ENCODE measurements at places on chromosomes 3 and 15. TPM values are rescaled to one million over a fixed set of nuclear protein-coding genes. Genes with fewer than 3 reads are reported as not detected.

- H3K36me3 ChIP-seq: no peaks in the 10 kb centered on the region
- no peak overlapping the region for H3K4me3 ChIP-seq
- peaks cover 14% of the 10 kb centered on the region for H3K4me1 ChIP-seq
- H3K27me3 ChIP-seq: no peaks in the 10 kb centered on the region
These were observed 42.6 kb downstream of the KLHDC8B start for GRCh38 chr3:49213998-49214397.

Gene IL17RB
- total RNA-seq: 3.5 TPM

Gene MB21D2
- total RNA-seq: 1.8 TPM

DNA sequence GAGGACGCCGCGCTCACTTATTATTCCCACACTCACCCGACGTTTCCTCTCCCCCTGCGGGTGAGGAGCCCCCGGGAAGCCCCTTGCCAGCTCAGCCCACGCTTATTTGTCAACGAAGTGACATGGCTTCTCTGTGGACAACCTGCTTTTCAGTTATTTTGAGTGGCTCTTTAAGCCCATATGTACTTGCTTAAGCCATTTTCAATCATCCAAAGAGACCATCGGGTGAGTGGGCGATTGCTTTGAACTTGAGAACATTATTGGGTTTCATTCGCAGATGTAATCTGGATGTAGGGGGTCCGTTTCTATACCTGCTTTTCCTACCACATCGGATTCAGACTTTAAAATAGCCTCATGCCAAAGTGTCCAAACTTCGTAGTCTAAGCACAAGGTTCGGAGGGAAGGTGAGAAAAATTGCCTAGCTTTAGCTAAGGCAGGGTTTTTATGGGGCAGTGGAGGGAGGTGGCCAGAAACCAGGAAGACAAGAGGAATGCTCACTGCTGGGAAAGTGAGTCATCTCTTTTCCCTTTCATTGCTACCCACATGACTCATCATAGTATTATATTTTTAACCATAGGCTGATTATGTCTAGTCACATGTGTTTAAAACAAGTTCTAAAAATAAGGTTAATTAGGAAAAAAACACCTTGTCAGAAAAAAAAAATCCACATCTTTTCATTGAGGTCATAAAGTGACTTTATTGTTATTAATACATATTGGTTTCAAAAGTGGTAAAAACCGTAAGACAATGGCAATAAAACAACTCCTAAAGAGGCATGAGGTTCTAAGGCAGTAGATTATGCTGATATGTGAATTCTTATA lies 773.1 kb upstream of the NR2F2 start:
- no peak overlapping the region for H3K27ac ChIP-seq
- H3K4me3 ChIP-seq: no peak overlapping the region
- no peaks in the 10 kb centered on the region for H3K36me3 ChIP-seq
- peak; percentile 18 for DNase-seq
- H3K4me1 ChIP-seq: peaks cover 11% of the 10 kb centered on the region

GRCh38 chr15:78035321-78035751 lies 42.2 kb downstream of the TBC1D2B start:
- no peaks in the 10 kb centered on the region for H3K36me3 ChIP-seq
- peak overlapping the region; percentile 76 for H3K27ac ChIP-seq
- no peaks in the 10 kb centered on the region for H3K27me3 ChIP-seq
- peaks cover 38% of the 10 kb centered on the region for H3K4me1 ChIP-seq

DNA sequence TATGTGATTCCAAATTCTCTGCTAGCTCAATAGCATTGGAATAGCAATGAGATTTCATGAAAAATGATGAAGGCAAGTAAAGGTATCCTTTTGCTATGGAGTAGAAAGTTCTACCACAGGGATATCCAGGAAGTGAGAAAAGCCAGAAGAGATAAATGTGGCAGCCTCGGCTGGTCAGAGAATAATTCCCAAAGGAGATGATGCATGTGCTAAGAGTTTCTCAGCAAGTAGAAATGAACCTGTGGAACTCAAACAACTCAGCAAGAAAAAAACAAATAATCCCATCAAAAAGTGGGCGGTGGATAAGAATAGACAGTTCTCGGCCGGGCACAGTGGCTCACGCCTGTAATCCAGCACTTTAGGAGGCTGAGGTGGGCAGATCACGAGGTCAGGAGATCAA lies 38.2 kb downstream of the ALS2CL start:
- H3K27me3 ChIP-seq: no peaks in the 10 kb centered on the region
- no peaks in the 10 kb centered on the region for H3K4me1 ChIP-seq
- no peak overlapping the region for H3K27ac ChIP-seq
- DNase-seq: no peak

GRCh38 chr3:117476572-117476971 lies 767.0 kb downstream of the TUSC7 start:
- no peak overlapping the region for H3K27ac ChIP-seq
- H3K4me3 ChIP-seq: no peak overlapping the region
- no peak for DNase-seq
- no peaks in the 10 kb centered on the region for H3K27me3 ChIP-seq
- no peaks in the 10 kb centered on the region for H3K4me1 ChIP-seq

GRCh38 chr3:195613468-195614069 lies 29.8 kb upstream of the APOD start:
- DNase-seq: no peak
- H3K4me1 ChIP-seq: no peaks in the 10 kb centered on the region
- H3K36me3 ChIP-seq: no peaks in the 10 kb centered on the region
- no peak overlapping the region for H3K4me3 ChIP-seq
- H3K27me3 ChIP-seq: peaks cover 3% of the 10 kb centered on the region

DNA sequence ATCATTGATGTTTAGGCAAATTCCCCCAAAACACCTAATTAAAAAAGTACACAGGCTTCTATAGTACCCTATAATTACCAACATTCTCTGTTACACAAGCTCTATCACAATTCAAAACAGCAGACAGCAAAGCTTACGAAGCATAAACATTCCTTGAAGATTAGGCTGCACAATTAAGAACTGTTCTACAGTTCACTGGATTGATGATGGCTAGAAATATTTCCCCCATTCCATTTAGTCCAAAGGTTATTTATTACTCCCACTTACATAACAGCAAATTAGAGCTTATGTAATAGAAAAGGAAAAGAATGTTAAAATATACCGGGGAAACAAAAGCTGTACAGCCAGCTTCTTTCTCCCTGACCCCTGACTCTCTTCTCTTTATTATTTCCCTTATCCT lies 49.3 kb downstream of the UACA start:
- H3K36me3 ChIP-seq: no peaks in the 10 kb centered on the region
- peak; percentile 49 for DNase-seq
- peaks cover 23% of the 10 kb centered on the region for H3K4me1 ChIP-seq
- no peak overlapping the region for H3K27ac ChIP-seq
- H3K27me3 ChIP-seq: no peaks in the 10 kb centered on the region
- H3K4me3 ChIP-seq: no peak overlapping the region
